Endothelial cell (in vitro differentiated cells): ENCODE measurements at places on chromosomes 6 and 20. TPM values are rescaled to one million over a fixed set of nuclear protein-coding genes. Genes with fewer than 3 reads are reported as not detected.

DNA sequence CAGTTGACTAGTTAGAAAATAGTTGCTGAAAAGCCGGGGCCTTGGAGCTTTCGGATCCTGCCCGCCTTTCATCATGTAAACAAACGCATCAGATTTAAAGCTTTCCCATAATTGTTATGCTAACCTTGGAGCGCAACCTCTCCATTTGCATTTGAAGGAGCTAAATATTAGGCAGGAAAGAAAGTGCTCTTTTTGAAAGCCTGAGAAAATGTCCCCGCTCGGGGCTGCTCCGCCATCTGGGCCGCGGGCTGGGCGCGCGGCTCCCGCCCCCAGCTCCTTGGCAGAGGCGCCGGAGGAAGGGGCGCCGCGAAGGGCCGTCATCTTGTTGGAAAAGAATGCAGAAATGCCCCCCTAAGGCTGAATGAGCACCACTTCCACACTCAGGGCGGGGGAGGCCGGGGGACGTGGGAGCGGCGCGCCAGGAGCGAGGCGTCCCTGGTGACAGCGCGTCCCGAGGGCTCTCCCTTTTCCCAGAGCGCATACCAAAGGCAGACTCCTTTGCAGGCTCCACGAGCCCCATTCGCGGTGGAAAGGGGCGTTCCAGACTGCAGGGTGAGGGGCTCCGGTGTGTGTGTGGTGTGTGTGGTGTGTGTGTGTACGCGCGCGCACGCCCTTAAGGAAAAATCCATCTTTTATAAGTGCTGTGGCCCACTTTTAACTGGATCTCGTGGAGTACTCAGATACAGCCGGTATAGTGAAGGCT is 145.6 kb upstream of the ID4 start:
- peak; percentile 24 for DNase-seq

- no peak for DNase-seq
Observed at GRCh38 chr6:48747040-48747439, 636.0 kb upstream of the PTCHD4 start.

Gene VWA7
- 0.74 TPM for total RNA-seq

GRCh38 chr6:163123098-163123497 is 291.4 kb upstream of the QKI start:
- DNase-seq = no peak

DNA sequence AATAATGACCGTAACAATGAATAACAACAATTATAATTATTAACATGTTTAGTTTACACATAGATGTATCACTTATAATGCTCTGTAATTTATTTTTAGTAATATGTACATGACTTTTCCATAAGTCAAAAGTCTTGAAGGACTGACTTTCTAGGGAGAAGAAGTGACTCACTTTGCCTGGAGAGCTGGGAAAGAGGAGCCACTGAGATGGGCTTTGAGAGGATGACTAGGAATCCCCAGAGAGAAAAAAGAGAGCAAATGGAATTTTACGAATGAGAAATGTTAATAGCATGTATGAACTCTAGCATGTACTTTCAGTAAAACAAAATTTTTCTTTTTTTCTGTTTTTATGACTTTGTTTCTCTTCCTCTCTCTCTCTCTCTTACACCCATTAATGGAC is 67.8 kb upstream of the RALY start:
- DNase-seq = no peak

DNA sequence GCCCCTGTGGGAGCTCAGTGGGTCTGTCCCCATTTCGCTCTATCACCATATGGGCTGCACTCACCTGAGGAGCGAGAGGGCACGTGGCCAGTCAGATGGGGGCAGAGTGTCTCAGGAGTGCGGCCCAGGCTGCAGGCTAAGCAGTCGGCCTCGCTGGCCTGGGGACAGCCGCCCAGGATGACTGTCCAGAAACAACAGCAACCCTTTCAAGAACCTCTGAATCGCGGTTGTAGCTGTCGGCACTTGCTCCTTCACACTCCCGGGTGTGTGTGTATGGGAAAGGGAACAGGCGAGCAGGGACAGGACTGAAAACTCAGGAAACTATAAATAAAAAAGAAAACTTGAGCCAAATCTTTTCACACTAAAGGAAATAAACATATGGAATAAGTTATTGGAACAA is 63.1 kb downstream of the TFAP2A start:
- no peak for DNase-seq

Gene DAAM2
- 3.0 TPM for total RNA-seq

Gene HMGCLL1
- total RNA-seq = 1.2 TPM

Gene IPCEF1
- total RNA-seq = 18.8 TPM

- DNase-seq = no peak
Observed at GRCh38 chr20:31835977-31836852, 9.2 kb downstream of the FOXS1 start.

DNA sequence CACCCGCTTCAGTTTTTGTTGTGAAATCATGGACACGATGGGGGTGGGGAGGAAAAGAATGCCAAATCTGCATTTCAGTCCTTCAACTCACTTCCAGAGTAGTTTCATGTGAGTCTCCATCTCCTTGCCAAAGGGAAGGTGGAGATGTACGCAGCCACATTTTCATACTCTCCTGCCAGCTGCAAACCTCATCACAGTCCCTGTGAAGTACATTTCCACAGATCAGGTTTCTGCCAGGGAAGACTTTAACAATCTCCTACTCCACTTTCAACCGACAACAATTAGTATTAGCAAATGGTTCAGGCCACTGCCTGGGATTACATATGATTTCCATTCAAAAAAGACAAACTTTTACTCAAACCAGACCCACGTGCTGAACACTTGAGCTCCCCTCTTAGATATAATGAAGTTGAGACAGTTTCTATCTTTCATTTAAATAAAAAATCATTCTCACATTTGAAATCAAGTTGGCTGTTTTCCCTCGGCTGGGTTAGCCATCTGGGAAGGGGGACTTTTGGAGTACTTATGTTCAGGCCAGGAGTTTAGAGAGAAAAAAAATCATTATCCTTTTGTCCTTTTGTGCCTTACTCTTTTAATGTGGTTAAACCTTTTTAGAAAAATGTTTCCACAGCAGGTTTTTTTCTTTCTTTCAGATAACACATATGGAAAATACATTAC is 51.0 kb upstream of the CEP162 start:
- DNase-seq = no peak

DNA sequence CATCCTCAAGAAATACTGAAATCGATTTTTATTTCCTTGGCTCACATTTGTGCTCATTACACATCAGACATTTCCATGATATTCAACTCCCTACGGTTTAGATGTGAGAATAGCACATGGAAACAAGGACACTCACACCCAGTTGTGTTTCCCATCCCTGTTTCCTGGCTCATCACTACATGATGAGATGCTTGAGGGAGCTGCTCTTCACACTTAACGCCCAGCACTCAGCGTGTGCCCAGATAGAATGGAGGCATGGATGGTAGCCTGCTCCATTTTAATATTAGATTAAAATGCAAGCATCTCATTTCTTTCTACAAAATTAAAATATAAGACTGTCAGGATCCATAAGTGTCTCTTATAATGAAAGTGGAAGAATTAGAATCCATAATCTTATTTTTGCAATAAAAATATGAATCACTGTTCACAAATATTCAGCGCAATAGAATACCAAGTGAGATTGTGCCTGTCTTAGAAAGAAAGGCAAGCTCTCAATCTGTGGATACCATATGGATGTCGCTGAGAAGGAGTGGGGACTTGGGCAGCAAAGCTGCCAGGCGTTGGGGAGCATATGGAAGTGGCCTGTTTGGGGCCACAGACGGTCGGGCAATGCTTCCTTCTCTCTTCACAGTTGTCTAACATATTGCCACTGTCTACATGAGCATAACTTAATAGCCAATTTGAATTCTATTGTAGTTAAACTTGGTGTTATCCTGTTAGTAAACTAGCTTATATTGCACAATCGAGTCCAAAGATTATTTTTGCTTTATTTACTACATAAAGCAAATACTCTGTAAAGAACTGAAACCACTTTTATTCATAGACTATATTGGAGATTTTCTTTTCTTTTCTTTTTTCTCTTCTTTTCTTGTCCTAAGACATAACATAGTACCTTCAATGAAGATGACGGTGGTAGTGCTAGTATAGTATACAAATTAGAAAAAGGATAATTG is 206.8 kb upstream of the QKI start:
- DNase-seq = no peak

Gene THBS2
- total RNA-seq = 0.23 TPM

GRCh38 chr20:4545526-4545925 is 176.2 kb upstream of the PRND start:
- DNase-seq = no peak

Gene NEURL2
- total RNA-seq = 3.6 TPM

DNA sequence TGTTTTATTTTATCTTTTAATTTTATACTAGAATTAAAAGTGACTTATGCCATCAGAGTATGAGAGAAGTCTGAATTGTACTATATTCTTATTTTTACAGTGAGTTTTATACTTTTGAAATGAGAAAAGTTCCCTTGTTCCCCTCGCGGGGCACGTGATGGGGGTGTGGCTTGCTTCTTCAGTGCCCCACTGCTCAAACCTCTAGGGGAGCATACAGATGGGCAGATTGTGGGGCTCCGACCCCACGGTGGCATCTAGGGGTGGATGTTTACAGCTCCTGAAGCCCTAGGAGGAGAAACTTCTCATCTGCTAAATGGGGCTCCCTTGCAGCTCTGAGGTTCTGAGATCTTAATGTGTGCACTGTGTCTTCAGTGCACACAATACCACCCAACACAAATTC is 11.9 kb upstream of the MAS1L start:
- DNase-seq = no peak

Gene GDAP1L1
- 1.7 TPM for total RNA-seq

Gene MUC21
- total RNA-seq = 0.10 TPM

GRCh38 chr20:21357844-21358243 is 39.5 kb downstream of the NKX2-4 start:
- DNase-seq = no peak

Gene SPATA25
- 0.62 TPM for total RNA-seq

DNA sequence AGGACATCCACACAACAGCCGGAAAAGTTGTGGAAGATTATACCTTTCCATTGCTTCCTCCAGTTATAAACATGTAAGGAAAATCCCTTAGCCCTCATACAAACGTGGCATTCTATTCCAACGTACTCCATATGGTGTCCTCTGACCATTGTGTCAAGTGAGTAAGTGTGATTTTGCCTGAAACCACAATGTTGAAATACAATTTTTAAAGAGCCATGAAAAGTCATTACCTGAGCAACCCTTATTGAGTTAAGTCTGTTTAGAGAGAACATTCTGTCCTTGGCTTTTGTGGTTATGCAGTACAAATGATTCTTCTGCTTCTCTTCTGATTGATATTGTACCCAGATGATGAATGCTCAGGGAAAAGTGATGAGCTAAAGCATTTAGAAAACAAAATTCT is 530.1 kb downstream of the HAO1 start:
- no peak for DNase-seq

Gene ANKRD6
- total RNA-seq = 70.9 TPM

Gene PHACTR1
- 39.9 TPM for total RNA-seq

Gene ZNF133
- total RNA-seq = 14.1 TPM

Gene SLC26A8
- total RNA-seq = 0.97 TPM
